ENCODE measurements at places on chromosomes 1 and 21.

GRCh38 chr1:203425663-203425975 is 50.0 kb upstream of the PRELP start:
- no peak for DNase-seq

DNA sequence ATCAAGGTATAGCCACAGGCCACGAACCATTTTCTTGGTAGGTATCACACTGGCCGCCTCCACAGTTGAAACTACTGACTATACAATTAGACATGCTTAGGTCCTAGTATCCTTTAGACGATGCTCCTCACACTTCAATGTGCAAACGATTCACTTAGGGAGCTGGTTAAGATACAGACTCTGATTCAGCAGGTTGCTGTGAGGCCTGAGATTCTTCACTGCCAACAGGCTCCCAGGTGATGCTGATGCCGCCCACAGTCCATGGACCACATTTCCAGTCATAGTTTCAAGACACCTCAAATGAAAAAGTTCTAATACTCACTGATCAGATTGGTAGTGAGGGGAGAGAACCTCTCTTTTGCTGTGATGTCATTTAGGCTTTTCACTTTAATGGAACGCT is 6.8 kb downstream of the ATP5PO start:
- no peak for DNase-seq

DNA sequence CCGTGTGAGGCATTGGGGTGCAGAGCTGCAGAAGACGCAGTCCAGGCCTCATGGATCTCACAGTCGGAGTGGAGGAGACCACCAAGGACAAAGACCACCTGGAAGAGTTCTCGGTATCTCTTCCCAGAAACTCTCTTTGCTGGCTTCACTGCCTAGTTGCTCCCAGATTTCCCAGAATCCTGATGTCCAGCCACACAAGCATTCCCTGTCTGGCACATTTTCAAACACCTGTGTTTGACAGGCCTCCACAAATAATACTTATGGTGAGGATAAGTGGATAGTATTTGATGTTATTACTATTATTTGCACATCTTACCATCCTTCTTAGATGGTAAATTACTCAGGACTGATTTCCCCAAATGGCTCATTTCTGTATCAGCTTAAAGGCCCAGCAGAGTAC is 27.7 kb upstream of the KANK4 start:
- no peak for DNase-seq

DNA sequence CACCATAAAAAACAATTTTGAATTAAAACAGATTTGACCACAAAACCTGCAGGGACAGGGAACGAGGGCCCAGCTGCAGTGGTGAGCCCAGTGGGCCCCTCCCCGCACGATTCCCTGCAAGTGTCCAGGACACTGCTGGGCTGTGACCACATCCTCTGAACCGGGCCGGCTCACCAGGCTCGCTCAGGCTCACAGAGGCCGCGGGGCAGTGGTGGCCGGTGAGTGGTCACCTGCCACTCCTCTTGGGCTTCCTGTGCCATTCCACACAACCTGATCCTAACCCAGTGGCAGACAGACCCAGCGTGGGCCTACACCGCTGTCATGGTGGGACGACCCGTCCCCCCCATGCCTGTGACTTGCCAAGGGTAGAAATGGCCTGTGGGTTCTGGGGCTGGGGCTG is 36.5 kb upstream of the RIPK4 start:
- DNase-seq = no peak

- no peak for DNase-seq
These were observed 6.1 kb downstream of the DFFB start for GRCh38 chr1:3863231-3863935.

DNA sequence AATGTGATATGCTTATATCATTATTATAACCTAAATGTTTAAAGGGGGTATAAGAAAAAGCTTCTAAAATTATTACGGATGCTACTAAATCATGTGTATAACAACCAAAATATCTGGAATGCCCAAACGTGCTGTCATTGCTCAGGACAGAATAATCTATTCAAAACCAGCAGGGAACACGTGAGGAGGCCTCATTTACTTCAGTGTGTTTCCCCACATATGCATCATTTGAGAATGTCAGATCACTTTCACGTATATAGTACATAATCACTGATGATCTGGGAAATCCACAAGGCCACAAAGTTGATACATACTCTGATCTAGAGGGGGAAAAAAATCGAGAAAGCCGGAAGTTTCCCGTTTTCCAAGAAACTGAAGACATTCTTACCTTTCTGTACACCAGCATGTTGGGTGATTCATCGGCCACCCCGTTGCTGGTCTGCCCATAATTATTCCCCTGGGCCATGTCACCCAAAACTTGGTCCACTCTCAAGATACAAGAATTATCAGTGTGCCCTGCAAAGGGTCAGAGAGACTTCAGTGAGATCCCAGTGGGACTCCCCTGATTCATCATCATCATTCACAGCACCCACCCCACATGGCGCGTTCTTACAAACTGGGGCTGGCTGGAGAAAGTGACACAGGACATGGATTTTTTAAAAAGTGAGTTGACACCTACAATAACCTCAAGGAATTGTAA is 1.5 kb downstream of the RGS7 start:
- no peak for DNase-seq

Measured in mucosa of descending colon (tissue), 3 donors.